ENCODE measurements at places on chromosomes 11 and 22.

GRCh38 chr11:64633555-64634159 is 42.6 kb downstream of the SLC22A12 start:
- DNase-seq: no peak

DNA sequence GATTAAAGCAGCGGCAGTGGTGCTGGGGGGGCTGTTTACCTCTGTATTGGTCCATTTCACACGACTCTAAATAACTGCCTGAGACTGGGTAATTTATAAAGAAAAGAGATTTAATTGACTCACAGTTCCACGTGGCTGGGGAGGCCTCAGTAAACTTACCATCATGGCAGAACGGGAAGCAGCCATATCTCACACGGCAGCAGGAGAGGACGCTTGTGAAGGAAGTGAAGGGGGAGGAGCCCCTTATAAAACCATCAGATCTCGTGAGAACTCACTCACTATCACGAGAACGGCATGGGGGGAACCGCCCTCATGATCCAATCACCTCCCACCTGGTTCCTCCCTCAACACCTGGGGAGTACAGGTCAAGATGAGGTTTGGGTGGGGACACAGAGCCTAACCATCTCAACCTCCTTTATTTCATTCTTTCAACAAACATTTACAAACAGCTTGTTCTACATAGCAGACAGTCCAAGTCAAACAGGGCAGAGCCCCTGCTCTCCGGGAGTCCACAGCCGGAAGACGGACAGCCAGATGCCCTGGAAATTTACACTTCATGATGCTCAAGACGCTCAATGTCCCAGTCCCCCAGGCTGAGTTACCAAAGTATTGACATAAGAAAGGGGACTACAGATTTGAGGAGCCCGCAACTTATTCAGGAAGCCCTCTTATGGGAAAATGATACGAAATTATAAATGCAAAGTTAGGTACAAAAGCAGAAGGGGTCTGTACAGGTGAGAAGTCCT is 26.3 kb upstream of the HMGXB4 start:
- DNase-seq: no peak

DNA sequence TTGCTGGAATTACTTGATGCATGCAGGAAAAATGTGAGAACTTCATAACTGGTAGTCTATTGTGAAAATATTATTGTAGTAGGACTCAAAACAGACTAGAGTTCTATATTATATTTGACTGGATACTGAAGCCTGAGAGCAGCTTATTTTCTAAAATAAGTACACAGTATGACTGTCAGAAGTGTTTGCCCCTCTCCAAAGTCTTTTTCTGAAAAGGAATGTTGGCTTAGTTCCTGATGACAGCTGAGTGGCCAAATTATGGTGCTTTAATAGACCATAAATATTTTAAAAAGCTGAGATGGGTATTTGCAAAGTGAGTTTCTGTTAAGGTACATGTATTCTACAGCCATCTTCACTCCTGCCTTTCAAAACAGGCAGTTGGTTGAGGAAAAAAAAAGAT is 13.1 kb downstream of the ZBED5 start:
- DNase-seq: no peak

GRCh38 chr11:44611088-44611487 is 45.6 kb downstream of the CD82 start:
- no peak for DNase-seq

GRCh38 chr22:37279331-37280181 is 2.8 kb upstream of the CYTH4 start:
- no peak for DNase-seq

DNA sequence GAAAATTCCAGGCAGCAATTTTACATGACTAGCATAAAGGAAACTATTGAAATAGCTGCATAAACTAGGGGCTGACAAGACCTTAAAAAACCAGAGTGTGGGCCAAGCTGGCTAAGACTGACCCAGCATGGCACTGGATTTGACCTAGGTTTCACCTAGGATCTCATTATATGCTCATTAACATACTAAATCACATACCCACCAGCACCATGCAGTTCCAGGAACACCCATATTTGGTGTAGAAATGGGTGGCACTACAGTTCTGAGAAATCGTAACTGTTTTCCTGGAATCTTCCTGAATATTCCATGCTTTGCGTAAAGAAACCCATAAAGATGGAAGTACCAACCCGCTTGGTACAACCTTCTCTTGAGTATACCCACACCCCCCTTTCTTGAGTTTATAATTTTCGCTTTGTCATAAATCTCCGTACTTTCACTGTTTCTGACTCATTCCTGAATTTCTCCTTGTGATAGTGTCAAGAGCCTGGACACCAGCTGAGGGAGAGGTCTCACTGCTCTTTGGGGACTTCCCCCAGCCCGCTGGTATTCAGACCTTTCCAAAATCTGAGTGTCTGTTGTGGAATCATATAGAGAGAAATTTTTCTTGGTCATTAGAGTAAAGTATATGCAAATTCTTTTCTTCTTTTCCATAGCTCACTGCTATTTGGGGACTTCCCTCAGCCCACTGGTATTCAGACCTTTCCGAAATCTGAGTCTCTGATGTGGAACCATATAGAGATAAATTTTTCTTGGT is 55.1 kb downstream of the MTMR3 start:
- no peak for DNase-seq

- DNase-seq: no peak
These were observed 3.7 kb upstream of the CLDN5 start for GRCh38 chr22:19527861-19528417.
